ENCODE measurements at places on chromosomes 4 and X.

GRCh38 chrX:51896626-51897025, 3.2 kb downstream of the MAGED1 start:
- no peak for DNase-seq

DNA sequence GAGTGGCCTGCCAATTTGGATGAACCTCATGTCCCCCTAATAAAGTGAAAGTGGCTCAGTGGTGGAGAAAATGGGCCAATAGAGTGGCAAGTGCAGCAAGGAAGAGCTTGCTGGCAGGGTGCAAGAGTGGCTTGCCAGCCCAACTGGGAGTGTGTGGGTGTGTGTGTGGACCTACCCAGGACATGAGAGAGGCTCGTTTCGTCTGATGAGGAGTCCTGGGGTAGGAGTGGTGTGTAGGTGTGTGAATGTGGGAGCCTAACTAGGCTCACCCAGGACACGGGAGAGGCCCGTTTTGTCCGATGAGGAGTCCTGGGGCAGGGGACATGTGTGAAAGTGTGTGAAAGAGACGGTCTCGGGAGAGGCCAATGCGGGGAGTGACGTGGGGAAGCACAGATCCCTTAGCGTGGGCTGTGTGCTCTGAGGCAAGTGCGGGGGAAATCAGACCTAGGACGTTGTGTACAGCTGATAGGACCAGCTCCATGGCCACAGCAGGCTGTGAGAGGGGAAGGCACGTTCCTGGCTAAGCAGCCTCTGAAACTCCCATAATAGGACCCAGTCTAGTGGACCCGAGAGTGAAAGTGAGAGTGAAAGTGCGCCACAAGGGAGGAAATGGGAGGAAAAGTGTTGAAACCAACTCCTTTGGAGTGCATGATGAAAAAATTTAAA, 5.3 kb downstream of the GAGE10 start:
- DNase-seq, result peak; percentile 8

- DNase-seq, result no peak
These were observed 75.7 kb downstream of the FAM47C start for GRCh38 chrX:37083880-37084279.

GRCh38 chr4:145887241-145887991, 51.2 kb downstream of the ZNF827 start:
- no peak for DNase-seq

DNA sequence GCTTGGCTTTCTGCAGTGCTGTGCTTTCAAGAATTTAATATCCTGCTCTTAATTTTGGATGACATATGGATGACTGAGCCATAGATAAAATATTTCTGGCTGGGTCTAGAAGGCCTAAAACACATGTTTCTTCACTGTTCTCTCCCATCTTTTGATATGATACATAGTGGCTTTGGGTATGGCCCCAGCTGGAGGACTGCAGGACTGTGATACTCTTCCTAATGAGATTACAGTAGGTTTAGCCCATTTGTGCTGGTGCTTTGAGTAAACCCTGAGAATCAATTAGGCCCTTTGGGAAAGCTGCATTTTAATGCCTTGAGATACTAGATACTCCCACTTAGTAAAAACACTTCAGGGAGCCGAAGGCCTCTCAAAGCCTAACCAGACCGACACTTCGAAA, 38.0 kb downstream of the KIT start:
- no peak for DNase-seq

DNA sequence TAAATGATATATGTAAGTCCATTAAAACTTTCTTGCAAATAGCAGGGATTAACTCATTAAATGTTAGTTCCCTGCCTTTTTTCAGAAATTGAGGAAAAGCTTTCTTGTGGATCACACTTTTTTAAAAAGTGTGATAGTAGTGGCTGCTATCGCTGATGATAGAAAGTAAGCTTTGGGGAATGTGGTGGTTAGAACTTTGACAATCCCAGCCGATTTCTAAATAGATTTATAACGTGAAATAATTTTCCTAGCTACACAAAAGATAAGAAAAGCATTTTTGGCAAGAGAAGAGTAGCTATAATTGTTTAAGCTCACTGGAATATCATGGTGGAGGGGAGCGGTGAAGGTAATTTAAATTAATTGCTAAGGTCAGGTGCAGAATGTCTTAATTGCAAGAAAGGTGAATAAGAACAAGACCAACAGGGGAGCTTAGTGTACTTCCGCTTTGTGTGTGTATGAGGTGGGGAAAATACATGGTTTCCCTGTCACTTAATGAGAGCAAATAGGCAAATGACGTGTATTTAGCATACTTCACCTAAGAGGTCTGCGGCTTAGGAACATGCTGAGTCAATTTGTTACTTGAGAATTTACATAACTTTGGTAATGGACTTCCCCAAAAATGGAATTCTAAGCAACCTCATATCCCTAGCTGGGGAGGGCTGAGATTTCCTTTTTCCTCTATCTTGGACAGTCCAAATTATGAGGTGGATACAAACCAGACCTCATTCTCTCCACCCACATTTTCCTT, 11.7 kb upstream of the IL21 start:
- DNase-seq, result peak; percentile 22

DNA sequence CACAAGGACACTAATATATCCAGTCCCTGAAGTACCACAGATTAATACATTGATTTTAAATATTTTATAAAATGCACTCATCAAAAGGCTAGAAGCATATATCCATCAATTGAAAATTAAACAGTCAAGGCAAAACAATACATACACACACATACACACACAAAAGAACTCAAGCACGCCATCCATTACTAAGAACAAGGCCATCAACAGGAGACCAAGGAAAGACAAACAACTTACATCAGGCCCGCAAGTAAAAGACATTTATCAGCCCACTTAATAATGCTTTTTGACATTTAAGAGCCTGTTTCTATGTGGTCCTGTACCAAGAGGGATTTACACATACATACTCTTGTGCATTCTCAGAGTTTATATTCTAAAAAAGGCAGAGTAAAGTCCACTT, 50.0 kb upstream of the ZNF827 start:
- DNase-seq, result no peak

GRCh38 chr4:153668647-153669046, 15.4 kb upstream of the TLR2 start:
- no peak for DNase-seq

- no peak for DNase-seq
These were observed 90.7 kb downstream of the NSUN7 start for GRCh38 chr4:40840255-40840984.

DNA sequence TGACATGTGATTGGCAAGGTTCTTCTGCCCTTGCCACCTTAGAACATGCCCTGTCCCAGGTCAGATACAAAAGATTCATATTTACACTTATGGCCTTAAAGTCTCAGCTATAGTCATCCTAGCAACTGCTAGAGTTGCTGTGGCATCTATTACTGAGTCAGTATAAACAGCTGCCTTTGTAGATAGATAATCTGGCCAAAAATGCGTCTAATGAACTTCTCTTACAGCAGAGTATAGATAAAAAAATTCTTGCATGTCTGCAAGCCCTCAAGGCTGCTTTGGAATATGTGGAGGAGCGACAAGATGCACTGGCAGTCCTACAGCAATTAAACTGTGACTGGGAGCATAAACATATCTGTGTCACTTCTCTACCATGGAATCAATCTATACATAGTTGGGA, 1209.7 kb upstream of the PABPC4L start:
- no peak for DNase-seq
